ENCODE measurements at places on chromosomes 5 and 9. TPM values are rescaled to one million over a fixed set of nuclear protein-coding genes. Genes with fewer than 3 reads are reported as not detected.

Gene CDH9
- not detected for total RNA-seq

- DNase-seq: no peak
Measured at GRCh38 chr5:93601802-93602155, 18.8 kb downstream of the NR2F1 start.

DNA sequence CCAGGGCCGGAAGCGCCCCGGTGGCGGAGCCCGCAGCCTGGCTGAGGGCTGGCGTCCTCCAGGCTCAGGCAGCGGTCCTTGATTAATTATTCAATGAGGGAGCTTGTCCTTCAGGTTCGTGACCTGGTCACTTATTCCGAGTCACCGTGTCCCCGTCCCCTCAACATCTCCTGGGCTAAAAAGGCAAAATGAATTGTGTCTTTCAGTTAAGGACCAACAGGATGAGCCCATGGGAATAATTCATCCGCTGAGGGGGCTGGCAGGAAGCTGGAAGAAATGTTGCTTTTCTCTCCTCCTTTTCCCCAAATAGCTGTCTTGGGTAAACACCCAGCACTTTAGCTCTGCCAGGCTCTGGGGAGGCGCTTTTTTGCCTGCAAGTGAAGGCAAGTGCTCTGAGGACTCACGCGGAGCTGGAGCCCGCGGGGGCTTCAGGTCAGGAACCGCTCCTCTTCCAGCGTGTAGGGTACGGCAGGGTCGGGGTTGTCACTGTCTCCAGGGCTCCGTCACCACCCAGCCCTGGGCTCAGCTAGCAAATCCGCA, 13.1 kb downstream of the KCNT1 start:
- DNase-seq: no peak

Gene NOXA1
- not detected for total RNA-seq

DNA sequence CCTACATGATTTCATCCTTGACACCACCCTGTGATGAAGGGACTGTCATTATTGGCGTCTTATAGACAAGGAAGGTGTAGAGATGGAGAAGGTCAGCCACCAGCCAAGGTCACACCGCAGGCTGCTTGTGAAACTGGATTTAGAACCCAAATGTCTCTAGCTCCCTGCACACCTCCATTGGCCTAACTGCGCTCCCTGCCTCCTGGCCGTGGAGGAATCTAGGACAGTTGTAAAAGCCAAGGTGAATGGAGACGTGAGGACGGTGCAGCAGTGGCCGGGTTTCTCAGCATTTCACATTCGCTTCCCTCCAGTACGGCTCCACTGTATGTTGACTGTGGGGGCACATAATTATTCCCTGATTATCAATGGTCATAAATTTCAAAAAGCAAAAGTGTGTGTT, 119.9 kb downstream of the NSG2 start:
- no peak for DNase-seq

- no peak for DNase-seq
Measured at GRCh38 chr9:132003319-132003704, 76.4 kb downstream of the MED27 start.

Gene MARCHF11
- total RNA-seq: not detected

Gene HTR1A
- not detected for total RNA-seq

DNA sequence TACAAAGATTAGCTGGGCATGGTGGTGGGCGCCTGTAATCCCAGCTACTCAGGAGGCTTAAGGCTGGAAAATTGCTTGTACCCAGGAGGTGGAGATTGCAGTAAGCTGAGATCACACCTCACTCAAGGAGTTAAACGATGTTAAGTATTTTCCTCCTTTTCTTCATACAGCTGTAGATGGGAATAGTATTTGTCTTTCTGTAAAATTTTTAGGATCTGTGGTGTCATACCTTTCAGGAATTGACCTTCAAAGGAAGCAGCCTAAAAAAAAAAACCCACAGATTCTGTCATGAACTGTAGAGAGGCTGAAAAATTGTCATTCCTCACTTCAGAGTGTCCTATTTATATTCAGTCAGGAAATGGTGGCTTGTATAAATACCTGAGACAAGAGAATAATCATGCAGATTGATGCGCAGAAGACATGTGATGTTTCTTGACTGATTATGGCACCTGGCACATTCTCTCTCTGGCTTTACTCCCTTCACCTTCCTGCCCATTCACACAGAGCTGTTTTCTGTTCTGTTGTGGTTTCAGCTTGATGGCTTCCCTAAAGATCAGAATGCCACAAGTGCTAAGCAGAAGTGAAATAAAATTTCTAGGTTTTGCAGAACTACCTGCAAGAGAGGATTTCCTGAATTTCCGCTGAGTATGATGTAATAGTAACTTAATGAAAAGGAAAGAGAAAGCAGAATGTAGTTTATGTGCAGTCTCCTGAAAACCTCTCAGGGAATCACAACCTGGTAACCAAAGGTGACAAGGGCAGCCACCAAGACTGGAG, 3.8 kb downstream of the IFNA1 start:
- DNase-seq: no peak

DNA sequence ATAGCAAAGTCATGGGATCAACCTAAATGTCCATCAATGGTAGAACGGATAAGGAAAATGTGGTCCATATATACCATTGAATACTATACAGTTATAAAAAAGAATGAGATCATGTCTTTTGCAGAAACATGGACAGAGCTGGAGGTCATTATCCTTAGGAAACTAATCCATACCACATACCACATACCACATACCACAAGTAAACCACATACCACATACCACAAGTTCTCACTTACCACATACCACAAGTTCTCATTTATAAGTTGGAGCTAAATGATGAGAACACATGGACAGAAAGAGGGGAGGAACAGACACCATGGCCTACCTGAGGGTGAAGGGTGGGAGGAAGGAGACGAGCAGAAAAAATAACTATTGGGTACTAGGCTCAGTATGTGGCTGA, 154.6 kb upstream of the GHR start:
- peak; percentile 18 for DNase-seq

GRCh38 chr5:177301503-177302165, 1.9 kb downstream of the RAB24 start:
- no peak for DNase-seq

DNA sequence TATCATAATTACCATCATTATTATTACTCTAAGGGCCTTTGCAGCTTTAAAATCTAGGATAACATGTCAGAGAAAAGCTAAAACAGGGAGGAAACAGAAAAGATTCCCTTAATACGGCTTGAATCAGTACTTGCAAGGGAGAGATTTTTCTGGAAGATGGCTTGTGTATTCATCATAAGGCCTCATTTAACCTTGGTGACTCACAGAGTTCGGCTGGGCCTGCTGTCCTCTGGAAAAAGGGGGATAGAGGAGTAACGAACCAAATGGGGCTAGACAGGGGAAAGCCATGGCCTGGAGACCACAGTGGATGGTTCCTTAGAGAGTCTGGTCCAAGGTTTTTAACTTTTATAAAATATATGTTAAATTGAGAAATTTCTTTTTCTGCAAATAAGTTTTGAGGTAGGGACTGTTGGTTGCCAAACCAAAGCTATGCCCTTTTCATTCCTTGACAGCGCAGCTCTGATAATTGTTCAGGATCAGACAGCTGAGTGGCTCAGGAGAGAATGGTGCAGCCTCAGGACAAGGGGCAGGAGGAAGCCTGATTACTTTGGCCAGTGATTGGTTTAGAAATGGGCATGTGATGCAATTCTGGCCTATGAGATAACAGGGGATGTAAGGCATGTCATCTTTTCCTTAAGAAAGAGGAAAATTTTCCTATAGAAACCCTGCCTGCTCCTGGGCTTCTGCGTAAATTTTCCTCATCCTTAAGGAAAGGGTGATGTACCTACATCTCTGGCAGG, 25.6 kb upstream of the GSN start:
- peak; percentile 67 for DNase-seq

GRCh38 chr5:107542831-107543231, 127.9 kb downstream of the EFNA5 start:
- DNase-seq: peak; percentile 74

Gene ENTPD2
- total RNA-seq: not detected

Gene GCNT4
- not detected for total RNA-seq

- no peak for DNase-seq
Measured at GRCh38 chr5:43065387-43065947, 25.3 kb upstream of the ANXA2R start.

GRCh38 chr5:98942847-98943246, 14.0 kb upstream of the CHD1 start:
- no peak for DNase-seq

- DNase-seq: peak; percentile 77
Measured at GRCh38 chr9:96674906-96675538, 19.9 kb upstream of the PRXL2C start.

Gene SAXO1
- not detected for total RNA-seq

GRCh38 chr9:18568973-18569372, 95.0 kb downstream of the ADAMTSL1 start:
- peak; percentile 54 for DNase-seq

Gene TMEM252
- total RNA-seq: not detected

GRCh38 chr9:27614551-27614950, 41.3 kb upstream of the C9orf72 start:
- no peak for DNase-seq

GRCh38 chr5:15383469-15383868, 116.5 kb upstream of the FBXL7 start:
- DNase-seq: peak; percentile 17

GRCh38 chr5:142280066-142281007, 44.5 kb downstream of the SPRY4 start:
- DNase-seq: peak; percentile 95

DNA sequence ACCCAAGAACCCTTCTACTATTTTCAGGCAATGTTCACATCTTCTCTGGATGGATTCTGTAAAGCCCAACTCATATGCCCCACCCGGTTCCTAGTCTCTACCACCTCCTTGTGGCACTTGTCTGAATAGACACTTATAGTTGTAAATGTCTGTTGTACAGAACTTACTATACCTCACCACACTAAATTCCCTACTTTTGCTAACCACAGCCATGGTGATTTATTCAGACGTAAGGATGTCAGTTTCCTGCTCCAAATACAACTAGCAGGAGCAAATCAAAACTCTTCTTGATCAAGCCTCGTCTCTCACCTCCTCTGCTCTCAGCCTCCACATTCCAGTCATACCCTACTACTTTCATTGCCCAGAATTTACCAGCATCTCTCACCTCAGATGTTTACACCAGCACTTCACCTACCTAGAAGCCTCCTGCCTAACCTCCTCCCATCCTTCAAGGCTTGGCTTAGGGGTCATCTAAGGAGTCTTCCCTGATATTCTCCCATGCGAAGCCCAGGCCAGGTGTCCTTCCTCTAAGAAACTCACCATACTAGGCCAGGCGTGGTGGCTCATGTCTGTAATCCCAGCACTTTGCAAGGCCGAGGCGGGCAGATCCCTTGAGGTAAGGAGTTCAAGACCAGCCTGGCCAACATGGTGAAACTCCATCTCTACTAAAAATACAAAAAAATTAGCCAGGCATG, 75.5 kb downstream of the MAPKAP1 start:
- DNase-seq: peak; percentile 41

DNA sequence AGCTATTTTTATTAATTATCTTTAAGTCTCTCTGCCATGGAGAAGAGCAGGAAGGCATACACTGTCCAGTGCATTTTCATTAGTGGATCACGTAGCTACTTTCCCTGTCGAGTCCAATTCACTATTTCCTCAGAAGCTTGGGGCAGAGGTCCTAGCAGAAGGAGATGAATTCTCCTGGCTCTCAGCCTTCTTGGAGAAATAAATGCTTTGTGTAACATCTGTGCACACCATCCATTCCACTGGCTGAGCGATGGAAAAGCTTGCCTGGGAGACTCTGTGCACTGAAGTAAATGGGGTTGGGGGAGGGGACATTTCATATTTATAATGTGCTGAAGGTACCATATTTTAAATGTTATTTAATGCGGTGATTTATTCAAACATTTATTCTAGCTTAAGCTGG, 23.4 kb downstream of the PROP1 start:
- no peak for DNase-seq
